Inflammatory macrophage (primary cell): ENCODE measurements at places on chromosomes 16 and 17.

GRCh38 chr17:74852237-74853047 is 7.2 kb downstream of the GRIN2C start:
- peak; percentile 16 for DNase-seq

DNA sequence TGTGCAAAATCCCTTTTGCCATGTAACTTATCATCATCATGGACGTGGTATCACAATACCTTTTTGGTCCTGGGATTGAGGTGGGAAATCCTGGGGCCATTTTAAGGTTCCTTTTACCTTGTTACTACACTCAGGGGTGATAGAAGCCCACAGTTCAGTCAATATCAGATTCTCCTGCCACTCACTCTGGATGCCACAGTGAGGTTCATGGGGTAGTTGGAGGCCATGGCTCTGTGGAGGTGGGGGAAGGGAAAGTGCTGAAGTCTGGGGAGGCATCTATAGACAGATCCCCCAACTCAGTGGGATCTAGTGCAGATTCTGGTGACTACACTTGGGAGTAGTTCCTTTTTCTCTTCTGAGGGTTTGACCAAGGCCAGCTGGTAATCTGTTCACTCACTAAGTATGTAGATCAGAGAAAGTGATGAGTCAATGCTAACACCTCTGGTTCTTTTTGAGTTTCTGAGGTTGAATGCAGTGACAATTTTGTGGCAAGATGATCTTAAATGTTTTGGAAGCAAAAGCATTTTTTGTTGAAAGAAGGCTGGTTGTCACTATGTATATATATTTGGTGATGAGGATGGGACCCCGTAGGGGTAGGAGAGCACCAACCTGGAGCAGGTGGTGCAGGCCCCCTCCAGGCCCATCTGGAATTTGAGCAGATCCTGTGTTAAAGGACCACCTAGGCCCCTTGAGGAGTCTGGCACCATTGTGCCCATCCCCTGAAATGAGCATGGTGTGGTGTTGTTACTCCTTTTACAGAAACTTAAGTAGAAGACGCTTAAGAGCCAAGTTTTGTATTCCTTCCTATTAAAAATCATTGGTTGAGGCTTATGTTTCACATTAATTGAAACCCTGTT is 18.8 kb upstream of the IRF8 start:
- DNase-seq: no peak

DNA sequence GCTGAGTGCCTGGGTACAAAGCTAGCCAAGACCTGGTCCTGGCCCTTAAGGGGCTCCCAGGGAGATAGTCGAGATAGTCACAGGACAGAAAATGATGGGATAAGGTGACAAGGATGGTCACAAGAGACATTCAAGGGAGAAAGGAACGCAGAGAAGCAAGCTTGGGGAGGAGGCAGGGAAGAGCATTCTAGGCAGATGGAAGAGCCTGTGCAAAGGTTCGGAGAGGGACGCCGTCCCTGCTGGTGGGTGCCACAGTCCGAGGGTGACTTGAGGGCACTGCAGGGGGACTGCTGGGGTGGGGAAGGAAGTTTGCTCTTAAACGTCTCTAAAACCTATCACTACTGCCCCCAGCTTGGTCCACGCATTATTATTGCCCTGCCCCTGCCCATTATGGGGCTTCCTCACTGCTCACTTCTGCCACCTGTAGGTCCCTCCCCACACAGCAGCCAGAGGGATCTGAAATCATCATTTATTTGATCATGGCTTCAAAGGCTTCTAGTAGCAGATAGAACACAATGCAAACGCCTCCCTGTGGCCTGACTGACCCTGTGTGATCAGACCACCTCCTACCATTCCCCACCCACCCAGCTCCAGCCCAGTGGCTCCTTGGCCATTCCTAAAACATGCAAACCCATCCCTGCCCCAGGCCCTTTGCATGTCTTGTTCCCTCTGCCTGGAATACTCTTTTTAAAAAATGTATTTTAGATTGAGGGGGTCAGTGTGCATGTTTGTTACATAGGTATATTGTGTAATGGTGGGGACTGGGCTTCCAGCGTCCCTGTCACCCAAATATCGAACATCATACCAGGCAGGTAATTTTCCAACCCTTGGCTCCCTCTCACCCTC is 60.3 kb downstream of the RMI2 start:
- peak; percentile 55 for DNase-seq

DNA sequence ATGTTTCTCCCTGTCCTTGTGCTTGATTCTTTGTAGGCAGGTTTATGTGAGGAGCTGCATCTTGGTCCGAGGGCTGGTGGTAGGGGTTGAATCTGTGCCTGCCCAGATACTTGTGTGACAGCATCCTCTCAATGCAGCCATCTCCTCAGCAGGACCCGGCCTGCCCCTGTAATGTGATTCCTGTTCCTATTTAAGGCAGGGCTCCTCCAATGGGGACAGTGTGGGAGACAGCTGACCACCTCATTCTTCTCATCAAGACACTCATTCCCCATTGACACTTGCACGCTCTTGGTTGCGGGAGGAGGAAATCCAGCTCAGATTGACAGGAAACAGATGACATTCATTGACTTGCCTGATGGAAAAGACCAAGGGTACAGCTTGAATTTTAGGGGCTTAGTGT is 384.5 kb downstream of the CPPED1 start:
- no peak for DNase-seq

GRCh38 chr17:35084987-35085386 is 21.5 kb upstream of the RFFL start:
- DNase-seq: no peak

DNA sequence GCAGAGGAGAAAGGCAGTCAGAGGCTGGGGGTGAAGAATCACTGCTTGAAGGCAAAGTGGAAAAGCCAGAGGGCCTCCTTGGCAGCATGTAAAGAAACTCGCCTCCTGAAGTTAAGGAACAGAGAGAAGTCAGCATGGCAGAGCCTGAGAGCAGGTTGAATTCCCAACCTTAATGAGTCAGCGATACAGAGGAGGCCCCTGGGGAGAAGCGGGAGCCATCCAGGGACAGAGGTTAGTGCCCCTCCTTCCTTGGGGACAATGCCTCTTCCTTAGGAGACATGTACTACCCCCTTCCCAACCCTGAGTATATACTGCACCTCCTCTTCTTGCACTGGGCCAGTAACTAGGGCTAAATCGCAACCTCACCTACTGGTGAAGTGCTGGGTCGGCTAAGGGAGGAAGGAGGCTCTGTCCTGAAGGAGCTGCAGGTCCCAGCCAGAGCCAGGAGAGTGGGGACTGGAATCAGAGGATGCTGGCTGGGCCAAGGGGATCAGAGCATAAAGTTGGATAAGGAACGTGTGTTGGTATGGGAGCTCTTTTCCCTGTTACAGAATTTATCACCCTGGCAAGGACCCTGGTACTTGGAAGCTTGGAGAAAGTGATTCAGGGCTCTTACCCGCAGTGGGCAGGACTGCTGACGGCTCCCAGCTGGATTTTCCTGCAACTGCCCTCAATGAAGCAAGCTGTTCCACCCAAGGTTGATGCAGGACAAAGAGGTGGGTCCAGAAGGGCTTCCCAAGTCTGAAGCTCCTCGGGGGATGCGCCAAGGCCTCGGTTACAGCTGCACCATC is 5.4 kb upstream of the AANAT start:
- no peak for DNase-seq

DNA sequence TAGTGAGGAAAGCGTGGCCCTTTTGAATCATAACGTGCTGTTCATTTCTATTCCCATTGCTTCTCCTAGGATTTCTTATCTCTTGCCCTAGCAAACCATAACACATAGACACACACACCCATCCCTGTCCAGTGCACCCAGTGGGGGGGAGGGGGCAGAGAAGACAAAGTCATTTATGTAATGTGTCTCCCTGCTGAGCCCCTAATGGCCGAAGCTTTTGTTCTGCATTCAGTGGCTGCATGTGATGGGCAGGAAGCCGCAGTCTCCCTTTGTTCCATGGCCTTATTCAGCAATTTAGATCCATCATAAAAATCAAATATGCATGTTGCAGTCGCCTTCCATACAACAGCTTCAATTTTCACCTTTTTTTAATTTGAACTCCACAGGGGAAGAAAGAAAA is 325.4 kb downstream of the ZFHX3 start:
- DNase-seq: no peak

GRCh38 chr16:31451681-31452351 is 7.5 kb upstream of the ARMC5 start:
- peak; percentile 28 for DNase-seq

DNA sequence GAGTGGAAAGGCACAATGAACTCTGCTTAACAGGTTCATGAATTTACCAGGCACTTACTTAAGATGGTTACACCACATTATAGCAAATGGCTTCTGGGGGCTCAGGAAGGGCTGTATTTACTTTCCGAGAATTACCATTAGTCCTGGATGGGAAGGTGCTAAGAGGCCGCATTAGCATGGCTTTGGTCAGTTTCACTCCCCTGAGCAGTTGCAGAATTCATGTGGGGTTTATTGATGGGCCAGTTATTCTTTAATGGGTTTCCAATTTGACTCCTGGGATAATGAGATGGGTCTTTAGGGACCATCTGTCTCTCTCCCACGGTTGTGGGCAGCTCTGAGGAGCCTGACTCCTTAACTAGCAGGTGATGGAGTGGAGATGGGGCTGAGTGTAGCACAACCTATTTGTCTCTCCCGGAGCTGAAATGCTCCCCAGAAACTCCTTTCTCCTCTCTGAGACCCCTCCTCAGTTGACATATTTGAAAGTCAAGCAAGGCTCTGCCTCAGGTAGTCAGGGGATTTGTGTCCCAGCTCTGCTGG is 652.5 kb downstream of the HS3ST4 start:
- DNase-seq: no peak

DNA sequence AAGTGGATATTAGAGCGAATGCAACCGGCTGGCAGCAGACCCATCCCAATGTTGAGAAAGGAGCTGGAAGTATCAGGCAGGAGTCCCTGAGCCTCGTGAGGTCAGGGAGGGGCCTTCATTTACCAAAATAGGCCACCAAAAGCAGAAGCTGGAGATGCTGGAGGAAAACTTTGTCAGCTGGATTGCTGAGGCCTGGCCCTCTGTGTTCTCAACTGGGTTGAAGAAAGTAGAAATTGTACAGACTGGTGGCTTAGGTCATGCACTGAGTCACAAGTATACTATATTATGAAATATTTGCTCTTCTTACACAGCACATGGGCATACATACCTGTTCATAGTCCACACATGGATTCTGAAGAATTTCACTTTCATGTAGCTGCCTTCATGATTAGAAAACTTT is 23.2 kb upstream of the TEKT3 start:
- peak; percentile 39 for DNase-seq

DNA sequence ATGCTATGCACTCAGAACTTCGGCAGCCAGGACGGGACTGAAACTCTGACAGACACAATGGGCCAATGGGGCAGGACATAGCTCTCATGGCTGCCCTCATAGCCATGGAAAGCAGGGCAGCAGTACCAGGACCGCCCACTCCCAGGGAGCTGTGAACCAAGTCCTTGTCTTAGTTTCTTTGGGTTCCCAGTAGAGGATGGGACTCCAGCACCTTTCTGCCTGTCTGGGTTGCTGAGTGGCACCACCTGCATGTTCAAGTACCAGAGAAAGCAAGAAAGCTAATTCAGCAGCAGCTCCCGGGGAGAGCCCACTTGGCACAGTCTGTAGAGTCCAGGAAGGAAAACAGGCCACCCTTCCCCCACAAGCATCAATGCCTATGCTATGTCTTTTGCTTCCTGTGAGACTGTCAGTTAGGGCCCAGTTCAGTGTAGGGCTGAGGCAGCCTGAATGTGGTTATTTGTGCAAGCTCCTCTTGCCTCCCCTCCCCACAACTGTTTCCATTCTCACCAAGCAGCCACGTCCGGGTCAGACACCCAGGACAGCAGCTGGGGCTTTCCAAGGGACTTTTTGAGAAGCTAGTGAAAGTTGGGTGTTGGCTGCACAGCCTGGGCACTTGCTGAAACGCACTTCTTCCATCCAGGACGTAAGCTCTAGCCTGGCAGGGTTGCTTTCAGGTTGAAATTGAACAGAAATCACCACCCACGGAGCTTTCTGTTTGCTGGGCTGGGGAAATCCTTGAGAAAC is 7.8 kb downstream of the SUPT4H1 start:
- DNase-seq: peak; percentile 80

- no peak for DNase-seq
Measured at GRCh38 chr16:21566891-21567414, 32.4 kb upstream of the METTL9 start.

- peak; percentile 48 for DNase-seq
Measured at GRCh38 chr17:20010099-20010863, 1.1 kb downstream of the SPECC1 start.

DNA sequence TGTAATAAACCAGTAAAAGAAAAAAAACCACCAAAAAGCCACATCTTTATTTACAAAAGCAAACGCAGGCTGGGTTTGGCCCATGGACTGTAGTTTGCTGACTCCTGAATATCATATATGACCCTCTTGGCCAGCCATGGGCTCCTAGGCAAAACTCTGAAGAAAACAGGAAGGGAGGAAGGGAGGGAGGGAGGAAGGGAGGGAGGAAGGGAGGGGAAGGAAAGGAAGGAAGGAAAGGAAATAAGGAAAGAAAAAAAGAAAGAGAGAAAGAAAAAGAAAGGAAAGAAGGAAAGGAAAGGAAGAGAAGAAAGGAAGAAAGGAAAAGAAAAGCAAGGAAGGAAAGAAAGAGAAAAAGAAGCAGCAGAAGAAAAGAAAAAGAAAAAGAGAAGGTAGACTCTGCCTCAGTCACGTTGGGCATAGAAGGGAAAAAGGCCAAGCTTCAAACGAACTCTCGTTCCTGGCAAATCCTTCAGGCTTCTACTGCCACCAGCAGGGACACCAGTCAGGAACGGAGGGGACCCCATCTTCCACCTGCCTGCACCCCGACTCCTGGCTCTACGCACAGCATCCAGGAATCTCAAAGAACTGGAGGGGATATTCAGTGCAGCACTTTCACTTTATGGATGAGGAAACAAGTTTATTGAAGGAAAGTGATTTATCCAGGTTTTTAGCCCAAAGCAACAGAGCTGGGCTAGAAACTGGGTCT is 22.1 kb downstream of the CDC42EP4 start:
- DNase-seq: no peak

DNA sequence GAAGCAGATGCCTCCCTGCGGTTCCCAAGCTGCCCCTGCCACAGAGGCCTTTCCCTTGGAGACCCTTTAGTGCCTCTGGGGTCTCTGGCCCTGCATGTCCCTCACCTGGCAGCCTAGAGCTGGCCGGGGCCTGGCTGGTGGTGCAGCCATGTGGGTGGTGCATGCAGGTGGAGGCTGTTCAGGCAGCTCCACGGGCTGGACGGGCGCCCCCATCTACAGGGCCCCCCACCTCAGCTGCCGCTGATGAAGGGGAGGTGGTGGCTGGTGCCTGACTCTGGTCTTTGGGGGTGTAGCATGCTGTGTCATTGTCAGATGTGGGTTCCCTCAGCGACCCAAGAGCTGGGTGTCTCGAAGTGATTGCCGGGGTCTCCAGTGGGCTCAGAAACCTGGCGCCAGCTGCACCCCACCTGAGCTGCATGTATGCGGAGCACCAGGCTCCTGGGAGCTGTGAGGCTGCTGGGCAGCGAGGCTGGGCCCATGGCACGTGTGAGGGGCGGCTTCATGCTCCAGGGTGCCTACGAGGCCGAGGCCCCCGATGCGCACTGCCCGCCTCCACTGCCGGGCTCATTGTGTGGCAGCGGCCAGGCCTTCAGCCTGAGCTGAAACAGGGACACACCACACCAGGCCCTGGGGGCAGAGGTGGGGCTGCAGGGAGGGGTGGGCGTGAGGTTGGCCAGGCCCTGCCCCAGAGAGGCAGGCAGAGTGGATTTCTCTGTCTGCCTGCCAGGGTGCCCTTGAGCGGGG is 57.0 kb downstream of the BAIAP2 start:
- DNase-seq: no peak

- no peak for DNase-seq
Measured at GRCh38 chr16:88491001-88491559, 38.0 kb downstream of the ZFPM1 start.

GRCh38 chr16:66299349-66299748 is 67.1 kb upstream of the CDH5 start:
- no peak for DNase-seq

GRCh38 chr17:1644493-1645206 is 882 bp downstream of the SCARF1 start:
- peak; percentile 75 for DNase-seq
